ENCODE measurements at places on chromosomes 1 and 21.

GRCh38 chr1:206013026-206013795, 10.0 kb upstream of the RAB7B start:
- DNase-seq, result no peak

- no peak for DNase-seq
Observed at GRCh38 chr21:26461500-26461899, 111.6 kb downstream of the CYYR1 start.

- no peak for DNase-seq
Observed at GRCh38 chr1:180964056-180964455, 51.4 kb downstream of the KIAA1614 start.

DNA sequence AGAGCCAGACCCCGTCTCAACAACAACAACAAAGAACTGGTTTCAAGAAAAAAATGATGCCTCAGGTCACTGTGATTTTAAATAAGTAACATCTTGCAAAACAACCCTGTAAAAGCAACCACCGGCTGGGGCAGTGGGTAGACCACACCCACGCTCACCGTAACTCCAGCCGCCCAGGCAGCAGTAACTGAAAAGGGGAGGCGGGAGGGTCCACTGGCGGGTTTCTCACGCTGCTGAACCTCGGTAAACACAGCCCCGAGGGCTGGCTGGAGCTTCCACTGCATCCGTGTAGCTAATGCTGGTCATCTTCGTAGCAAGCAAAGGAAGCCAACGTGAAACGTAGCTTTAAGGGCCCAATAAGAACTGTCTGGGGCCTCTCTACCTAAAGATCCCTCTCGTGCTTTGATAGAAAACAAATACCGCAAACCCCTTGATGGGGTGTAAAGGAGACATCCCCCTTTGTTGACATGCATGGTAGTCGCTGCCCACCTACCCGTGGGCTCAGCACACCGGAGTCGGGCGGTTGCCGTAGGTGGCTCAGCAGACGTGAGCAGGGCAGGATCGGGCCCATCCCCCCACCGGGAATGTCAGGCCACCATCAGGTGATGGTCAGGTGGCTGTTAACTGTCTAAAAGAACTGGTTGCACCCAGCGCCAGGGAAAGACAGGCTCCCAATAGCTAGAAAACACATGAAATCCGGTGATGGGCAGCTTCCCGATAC, 4.2 kb downstream of the C1orf159 start:
- DNase-seq, result no peak

DNA sequence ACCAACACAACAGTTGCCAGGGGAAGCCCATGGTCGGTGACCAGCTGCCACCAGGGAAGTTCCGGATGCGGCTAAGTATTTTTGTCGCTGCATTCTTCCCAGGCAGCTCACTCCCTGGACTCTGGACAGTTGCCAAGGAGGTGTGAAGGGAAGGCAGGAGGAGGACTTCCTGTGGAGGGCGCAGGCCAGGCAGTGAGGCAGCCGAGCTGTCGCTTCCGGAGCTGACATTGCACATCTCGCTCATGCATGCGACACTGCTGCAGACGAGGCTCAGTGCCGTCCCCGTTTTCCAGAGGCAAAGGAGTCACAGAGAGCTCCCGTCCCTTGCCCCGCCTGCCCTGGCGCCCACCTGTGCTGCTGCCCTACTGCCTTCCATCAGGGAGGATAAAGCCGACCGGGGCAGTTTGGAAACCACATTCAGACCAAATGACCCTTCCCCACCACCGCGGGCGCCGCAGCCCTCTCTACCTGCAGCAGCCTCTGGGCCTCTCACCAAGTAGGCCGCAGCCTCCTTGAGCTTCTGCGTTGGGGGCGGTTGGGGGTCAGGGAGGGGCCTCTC, 81.4 kb downstream of the NENF start:
- DNase-seq, result no peak

DNA sequence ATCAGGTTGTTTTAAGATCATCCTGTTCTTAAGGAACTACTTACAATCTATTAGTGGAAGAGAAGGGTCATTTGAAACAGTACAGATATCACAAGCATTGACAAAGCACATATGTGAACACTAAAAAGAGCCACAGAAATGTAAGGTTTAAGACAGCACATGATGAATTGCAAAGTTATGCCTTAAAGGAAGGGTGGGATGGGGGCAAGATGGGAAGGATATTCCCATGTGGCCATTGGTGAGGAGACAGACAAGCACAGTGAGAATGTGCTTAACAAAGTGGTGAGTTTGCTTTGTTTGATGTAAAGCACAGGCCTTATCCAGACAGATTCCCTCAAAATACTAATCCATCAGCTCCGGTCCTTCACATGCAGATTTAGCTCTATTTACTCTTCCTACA, 151.6 kb upstream of the IVNS1ABP start:
- no peak for DNase-seq

DNA sequence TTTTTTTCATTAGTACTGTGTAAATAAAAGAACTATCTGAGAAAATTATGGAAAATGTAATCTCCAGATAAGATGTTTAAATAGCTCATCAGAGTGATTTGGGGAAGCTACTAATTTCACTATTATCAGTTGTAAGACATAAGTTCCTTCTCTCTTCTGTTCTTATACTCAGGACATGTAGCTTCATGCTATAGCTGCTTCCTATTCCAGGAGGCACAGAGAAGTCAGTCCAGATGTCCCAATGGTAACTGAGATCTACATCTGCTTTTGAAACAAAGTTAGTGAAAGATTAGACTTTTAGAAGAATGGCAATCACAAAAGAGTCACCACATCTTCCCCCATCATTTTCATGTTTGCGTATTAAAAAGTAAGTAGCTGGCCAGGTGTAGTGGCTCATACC, 5.6 kb downstream of the MAP3K21 start:
- DNase-seq, result no peak

GRCh38 chr1:72117621-72118020, 164.7 kb downstream of the NEGR1 start:
- no peak for DNase-seq

DNA sequence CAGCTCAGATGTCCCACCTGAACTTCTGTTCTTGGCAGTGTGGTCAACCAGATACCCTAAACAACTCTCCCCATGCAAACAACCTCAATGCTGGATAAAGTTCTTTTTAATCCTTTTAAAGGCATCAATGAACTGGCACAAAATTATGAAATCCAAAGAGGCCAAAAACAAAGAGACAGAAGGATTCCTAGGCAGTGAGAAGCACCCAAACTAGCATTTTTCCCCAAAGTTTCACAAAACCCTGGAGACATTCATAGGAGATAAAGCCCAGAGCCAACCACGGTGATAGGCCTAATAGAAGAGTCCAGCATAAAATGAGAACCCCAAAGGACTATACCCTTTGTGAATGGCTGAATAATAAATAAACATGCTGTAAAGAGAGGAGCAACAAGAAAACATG, 50.7 kb downstream of the MATN1 start:
- no peak for DNase-seq

DNA sequence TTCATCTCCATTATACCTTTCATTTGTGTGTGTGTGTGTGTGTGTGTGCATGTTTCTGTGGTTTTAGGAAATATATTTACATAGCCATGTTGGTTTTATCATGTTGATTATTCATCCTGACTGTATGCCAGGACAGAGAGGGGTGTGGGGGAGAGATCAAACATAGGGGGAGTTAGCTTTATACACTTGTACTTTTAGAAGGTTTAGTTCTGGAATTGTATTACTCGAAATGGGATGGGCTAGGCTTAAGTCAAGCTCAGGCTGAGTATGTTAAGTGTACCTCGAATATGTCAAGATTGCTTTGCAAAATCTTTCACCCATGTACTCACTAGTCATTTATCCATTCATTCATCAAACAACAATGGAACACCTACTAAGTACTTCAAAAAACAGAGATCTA, 123.3 kb downstream of the HMCN1 start:
- DNase-seq, result no peak

DNA sequence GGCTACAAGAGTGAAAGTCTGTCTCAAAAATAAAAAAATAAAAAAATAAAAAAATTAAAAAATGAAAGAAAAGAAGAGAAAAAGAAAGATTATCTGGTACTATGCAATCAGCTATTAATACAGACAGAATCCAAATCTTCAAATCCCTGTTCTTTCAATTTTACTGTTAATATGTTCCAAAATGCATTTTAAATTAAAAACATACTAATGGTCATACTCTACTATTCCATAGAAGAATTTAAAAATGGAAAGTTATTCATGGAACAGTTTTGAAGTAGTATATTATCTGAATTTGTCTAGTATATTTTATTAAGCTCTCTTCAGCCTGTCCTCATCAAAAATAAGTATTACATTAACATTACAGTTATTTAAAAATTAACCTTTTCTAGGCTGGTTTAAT, 430.1 kb downstream of the PTBP2 start:
- DNase-seq, result no peak

- no peak for DNase-seq
Observed at GRCh38 chr1:47561523-47562007, 123.7 kb downstream of the FOXD2 start.

DNA sequence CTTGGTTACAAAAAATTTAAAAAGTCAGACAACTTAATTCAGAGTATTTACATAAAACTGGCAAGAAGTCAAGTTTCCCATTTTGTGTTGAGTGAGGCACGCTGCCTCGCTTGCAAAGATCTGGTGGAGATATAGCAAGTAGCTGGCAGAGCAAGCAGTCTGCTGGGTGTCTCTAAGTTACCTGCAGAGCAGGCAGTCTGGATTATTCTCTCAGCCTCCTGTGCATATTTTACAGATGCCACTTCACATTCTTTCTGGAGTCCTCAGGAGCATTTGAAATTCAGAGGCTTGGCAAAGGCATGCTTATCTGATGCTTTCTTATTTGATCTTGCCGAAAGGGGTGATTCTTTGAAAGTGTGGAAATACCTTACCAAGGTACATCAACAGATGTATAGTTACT, 640.4 kb upstream of the ADGRL4 start:
- DNase-seq, result no peak

DNA sequence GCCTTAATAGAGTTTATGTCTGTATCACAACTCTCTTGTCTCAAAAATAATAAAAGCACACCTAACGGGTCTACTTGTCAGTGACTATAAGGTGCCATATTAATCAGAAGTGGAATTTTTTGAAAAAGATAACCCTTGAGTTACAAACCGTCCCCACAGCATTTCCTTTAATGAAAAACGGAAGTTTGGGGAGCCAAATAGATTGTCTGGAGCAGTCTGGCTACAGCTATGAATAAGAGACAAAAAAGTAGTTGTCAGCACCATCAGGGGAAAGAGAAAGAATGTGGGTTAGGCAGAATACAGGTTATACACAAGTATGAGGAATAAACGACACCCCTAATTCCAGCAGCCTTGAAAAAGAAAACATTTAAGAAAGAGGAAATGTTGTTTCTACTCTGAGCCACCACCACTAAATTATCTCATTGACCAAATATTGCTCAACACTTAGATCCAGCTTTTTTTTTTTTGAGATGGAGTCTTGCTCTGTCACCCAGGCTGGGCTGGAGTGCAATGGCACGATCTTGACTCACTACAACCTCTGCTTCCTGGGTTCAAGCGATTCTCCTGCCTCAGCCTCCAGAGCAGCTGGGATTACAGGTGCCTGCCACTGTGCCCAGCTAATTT, 29.4 kb upstream of the USP24 start:
- DNase-seq, result no peak

DNA sequence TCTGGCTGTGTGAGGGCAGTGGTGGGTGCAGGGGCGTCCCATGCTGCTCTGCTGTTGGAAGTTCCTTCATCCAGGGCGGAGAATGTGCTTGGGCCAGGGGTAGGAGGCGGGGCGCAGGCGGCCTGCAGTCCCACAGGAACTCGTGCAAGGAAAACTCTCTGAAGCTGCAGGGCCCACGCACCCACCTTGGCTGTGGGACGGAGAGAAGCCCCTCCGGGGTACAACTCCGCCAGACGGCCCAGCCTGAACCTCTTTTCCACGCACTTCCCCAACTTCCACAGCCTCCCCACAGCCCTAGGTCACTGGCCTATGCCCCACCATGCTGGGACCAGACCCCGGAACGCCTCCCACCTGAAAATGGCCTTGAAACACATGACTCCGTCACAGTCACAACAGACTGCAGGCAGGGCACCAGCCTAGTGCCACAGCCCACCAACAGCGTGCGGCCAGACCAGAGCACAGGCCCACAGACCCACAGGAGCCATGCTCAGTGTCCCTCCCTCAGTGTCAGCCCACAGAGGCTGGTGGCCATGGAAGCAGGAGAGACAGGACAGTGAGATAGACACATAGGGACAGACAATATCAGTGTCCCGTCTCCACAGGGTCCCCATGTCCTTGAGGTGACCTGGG, 47.8 kb downstream of the WNT9A start:
- DNase-seq, result no peak

- peak; percentile 71 for DNase-seq
Observed at GRCh38 chr1:46477153-46477929, 12.3 kb upstream of the DMBX1 start.

GRCh38 chr1:63497577-63497976, 25.4 kb downstream of the ITGB3BP start:
- no peak for DNase-seq

GRCh38 chr1:11748294-11749202, 12.6 kb downstream of the AGTRAP start:
- no peak for DNase-seq

DNA sequence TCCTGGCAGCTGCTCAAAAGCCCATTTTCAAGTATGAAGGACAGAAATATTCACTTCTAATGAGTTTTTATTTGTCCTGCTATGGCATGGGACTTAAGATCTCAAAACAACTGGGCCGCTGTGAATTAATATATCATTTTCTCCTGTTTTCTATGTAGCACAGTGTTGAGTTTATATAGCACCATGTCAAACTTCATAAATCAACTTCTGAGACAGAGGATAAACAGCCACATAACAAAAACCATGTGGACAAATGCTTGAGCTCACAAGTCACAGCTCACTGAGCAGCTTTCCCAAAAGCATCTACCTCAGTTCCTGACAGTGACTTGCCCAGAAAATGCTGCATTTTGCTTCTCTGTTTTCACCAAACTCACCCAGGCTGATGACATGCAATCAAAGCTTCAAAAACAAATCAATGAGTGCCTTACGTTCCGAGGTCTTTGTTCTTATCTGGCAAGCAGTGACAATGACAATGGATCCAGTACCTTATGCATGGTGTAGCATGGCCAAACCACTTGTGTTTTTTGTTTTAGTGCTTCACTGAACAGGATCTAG, 722.6 kb downstream of the LRRIQ3 start:
- no peak for DNase-seq

- DNase-seq, result no peak
Observed at GRCh38 chr1:88799491-88799890, 91.9 kb downstream of the GTF2B start.

Measured in NCI-H1105 treated with DMSO at 0.1 percent for 48 hours (cell line).